ENCODE measurements at places on chromosomes 12 and 14. TPM values are rescaled to one million over a fixed set of nuclear protein-coding genes. Genes with fewer than 3 reads are reported as not detected.

RARG gene
- total RNA-seq = 47.4 TPM

DNA sequence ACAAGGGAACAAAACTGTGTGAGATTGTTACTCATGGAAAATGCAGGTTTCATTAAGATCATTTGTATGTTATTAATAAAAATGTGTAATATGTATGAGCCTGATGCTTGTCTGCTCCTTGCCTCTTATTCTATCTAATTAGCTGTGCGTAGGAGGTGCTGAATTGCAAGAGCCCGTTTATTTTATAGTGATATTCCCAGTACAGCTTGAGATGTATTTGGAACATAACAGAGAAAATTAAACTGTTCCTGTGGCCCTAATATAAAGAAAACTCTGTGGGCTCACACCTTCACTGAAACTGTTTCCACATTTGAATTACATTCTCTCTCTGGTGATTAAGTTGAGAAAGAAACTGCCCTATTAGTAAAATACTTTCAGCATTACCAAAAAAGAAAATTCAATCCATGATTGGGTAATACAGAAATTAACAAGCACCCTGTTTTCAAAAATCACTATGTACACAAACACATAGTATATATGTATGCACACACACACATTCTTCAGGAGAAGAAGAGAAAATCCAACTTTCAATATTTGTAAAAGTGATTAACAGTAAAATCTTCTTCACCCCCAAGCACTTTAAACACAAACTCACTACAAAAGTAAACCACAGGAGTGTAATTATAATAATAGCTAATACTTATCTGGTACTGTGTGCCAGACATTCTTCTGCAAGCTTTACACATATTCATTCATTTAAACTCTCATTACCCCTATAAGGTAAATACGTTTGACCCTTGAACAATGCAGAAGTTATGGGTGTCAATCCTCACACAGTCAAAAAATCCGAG is 233.2 kb downstream of the PHLDA1 start:
- DNase-seq = no peak
- no peaks in the 10 kb centered on the region for H3K36me3 ChIP-seq
- H3K27ac ChIP-seq = no peak overlapping the region
- H3K4me3 ChIP-seq = no peak overlapping the region
- H3K27me3 ChIP-seq = peaks cover 7% of the 10 kb centered on the region
- H3K4me1 ChIP-seq = no peaks in the 10 kb centered on the region

- H3K27ac ChIP-seq = no peak overlapping the region
- no peaks in the 10 kb centered on the region for H3K27me3 ChIP-seq
- H3K36me3 ChIP-seq = no peaks in the 10 kb centered on the region
- DNase-seq = no peak
Observed at GRCh38 chr14:31059152-31059924, 33.2 kb upstream of the STRN3 start.

GRCh38 chr12:45705404-45705803 is 24.1 kb upstream of the ARID2 start:
- no peak overlapping the region for H3K4me3 ChIP-seq
- no peaks in the 10 kb centered on the region for H3K36me3 ChIP-seq

DNA sequence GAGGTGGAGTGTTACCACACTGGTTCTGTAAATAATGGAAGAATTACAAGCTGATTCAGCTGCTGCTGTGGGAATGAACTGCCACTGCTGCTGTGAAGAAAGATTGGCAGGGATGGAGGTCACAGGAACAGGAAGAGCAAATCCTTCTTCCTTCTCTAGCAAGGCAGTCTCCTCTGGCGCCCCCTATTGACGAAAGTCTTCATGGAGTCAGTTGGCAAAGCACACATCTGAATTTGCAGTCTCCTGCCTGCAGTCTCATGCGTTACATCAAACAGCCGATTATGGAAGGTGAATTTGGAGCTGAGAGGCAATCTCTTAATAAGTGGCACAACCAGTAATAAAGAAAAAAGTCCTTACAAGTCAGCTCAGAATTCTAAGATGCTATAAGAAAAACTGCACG is 106.0 kb upstream of the TMTC1 start:
- H3K27ac ChIP-seq = no peak overlapping the region
- DNase-seq = peak; percentile 19
- H3K36me3 ChIP-seq = no peaks in the 10 kb centered on the region

OAS2 gene
- 327 TPM for total RNA-seq

GCH1 gene
- total RNA-seq = 68.7 TPM

- no peaks in the 10 kb centered on the region for H3K27me3 ChIP-seq
- H3K4me1 ChIP-seq = no peaks in the 10 kb centered on the region
- H3K36me3 ChIP-seq = no peaks in the 10 kb centered on the region
- DNase-seq = no peak
- H3K27ac ChIP-seq = no peak overlapping the region
Observed at GRCh38 chr12:85352016-85352415, 72.0 kb downstream of the ALX1 start.

DNA sequence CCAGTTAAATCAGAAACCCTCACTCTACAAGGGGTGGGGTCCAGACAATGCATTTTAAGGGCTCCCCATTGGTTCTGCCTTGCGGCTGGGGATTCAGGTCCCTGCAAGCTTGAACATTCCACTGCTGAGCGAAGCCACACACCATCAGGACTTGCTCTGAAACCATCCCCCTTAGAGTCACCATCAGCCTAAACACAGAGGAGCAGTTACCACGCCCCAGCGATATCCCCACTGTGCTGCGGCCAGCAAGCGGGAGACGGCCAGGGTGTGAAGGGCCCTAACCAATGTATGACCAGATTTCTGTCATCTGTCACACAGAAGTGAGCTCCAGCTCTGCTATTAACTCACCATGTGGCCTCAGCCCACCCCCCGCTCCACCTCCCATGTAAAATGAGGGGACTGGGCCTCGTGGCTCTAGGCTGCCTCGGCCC is 29.7 kb downstream of the CCDC88C start:
- no peak overlapping the region for H3K4me3 ChIP-seq
- no peak for DNase-seq
- H3K4me1 ChIP-seq = peaks cover 83% of the 10 kb centered on the region

- H3K27me3 ChIP-seq = no peaks in the 10 kb centered on the region
- no peak overlapping the region for H3K27ac ChIP-seq
- DNase-seq = no peak
- peaks cover 19% of the 10 kb centered on the region for H3K36me3 ChIP-seq
Observed at GRCh38 chr12:94405413-94406116, 54.1 kb downstream of the CEP83 start.

APOF gene
- total RNA-seq = not detected

DNA sequence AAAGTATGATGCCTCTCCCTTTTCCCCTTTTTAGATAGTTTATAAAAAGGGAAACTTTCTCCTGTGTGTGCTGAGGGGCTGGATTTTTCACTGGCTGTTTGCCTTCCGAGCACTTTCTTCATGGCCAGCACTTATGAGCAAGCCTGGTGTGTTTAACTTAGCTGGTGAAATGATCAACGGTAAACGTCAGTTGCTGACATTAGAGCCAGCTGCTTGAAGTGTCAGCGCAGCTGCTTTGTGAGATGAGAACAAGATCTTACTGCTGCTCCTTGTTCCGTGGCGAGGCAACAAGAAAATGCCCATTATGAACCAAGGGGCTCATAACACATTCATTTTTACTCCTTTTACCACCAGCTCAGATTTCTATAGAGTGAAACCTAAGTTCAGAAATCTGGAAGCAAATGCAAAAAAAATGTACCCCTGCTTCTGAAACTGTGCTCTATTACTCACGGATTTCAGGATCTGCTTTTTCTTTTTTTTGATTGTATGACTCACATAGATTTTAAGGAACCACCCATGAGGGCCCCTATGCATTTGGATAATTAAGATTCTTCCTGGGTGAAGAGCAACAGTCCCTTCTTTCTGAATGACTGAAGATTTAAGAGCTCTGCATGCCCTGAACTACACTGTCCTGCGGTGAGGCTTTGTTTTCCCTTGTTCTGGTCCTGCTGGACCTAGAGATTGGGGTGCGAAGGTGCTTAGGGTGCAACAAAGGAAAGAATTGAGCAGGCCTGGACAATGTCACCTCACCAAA is 74.3 kb upstream of the CPM start:
- peaks cover 10% of the 10 kb centered on the region for H3K27me3 ChIP-seq
- no peak overlapping the region for H3K4me3 ChIP-seq
- DNase-seq = no peak
- H3K36me3 ChIP-seq = no peaks in the 10 kb centered on the region

DNA sequence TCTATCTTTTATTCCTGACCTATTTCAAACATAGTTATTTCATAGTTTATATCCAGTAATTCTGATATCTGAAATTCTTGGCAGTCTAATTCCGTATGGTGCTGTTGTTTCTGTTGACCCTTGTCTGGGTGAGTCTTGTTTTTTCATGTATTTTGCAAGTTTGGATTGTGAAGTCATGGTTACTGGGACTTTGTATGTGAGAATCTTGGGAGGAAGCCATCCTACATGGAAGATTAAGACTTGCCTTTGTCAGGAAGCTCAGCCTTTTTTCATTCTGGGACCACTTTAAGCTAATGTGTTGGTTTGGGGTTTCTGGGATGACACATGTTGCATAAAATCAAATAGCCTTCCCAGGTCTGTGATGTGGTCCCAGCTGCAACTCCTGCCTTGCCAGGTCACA is 191.6 kb upstream of the E2F7 start:
- no peaks in the 10 kb centered on the region for H3K27me3 ChIP-seq
- H3K36me3 ChIP-seq = no peaks in the 10 kb centered on the region
- no peaks in the 10 kb centered on the region for H3K4me1 ChIP-seq
- H3K4me3 ChIP-seq = no peak overlapping the region
- no peak for DNase-seq
- H3K27ac ChIP-seq = no peak overlapping the region

LRRC10 gene
- total RNA-seq = not detected

- no peaks in the 10 kb centered on the region for H3K4me1 ChIP-seq
- H3K27ac ChIP-seq = no peak overlapping the region
- DNase-seq = no peak
- H3K4me3 ChIP-seq = no peak overlapping the region
Observed at GRCh38 chr14:59091404-59091803, 97.1 kb upstream of the DAAM1 start.

GRCh38 chr12:11688379-11688778 is 38.9 kb downstream of the ETV6 start:
- H3K36me3 ChIP-seq = peaks cover 16% of the 10 kb centered on the region
- H3K4me1 ChIP-seq = peaks cover 7% of the 10 kb centered on the region
- H3K27ac ChIP-seq = no peak overlapping the region
- DNase-seq = no peak
- H3K27me3 ChIP-seq = no peaks in the 10 kb centered on the region

GDF3 gene
- not detected for total RNA-seq

TAS2R46 gene
- total RNA-seq = 0.95 TPM

BICDL1 gene
- total RNA-seq = 44.6 TPM

GRCh38 chr12:104734541-104735095 is 223.5 kb downstream of the SLC41A2 start:
- no peak for DNase-seq
- no peak overlapping the region for H3K4me3 ChIP-seq
- H3K36me3 ChIP-seq = peaks cover 9% of the 10 kb centered on the region
- peak overlapping the region; percentile 16 for H3K27ac ChIP-seq

DNA sequence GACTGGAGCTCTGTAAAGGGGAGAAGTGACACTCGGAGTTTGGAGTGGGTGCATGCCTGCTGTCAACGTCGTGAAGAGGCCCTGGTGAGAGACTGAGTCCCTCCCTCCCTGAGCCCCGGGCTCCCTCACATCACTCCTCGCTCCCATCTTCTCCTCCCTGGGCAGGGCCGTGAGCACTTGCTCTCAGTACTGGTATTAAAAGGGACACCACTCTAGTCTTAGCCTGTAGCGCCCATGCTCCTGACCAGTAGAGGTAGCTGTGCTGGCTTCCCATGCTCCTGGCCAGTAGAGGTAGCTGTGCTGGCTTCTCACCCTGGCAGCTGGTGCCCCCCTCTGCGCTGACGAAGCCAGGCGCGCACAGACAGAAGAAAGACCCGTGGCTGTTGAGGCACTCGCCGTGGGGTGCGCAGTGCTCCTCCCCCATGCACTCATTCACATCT is 14.7 kb downstream of the ISCA2 start:
- H3K27ac ChIP-seq = no peak overlapping the region
- no peak overlapping the region for H3K4me3 ChIP-seq
- DNase-seq = no peak
- no peaks in the 10 kb centered on the region for H3K4me1 ChIP-seq

GTF2A1 gene
- 36.0 TPM for total RNA-seq

DNA sequence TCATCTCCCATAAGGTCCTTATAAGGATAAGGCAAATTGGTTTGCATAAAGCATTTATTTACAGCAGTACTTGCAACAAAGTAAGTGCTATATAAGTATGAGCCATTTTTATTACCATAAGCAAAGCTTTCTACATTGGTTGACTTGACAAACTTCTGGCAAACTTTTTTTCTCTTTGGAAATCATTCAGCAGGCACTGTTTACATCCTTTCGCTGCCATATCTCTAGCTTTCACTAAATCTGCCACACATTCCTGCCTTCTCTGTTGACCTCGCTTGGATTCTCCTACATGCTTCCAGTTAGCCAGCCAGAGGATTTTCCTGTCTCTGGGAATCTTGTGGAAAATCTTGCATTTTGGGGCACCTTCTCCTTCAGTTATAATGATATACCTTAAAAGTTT is 21.8 kb upstream of the HDAC7 start:
- DNase-seq = no peak
- H3K27me3 ChIP-seq = no peaks in the 10 kb centered on the region
- H3K4me1 ChIP-seq = peaks cover 23% of the 10 kb centered on the region
- no peak overlapping the region for H3K27ac ChIP-seq
- peaks cover 31% of the 10 kb centered on the region for H3K36me3 ChIP-seq

DNA sequence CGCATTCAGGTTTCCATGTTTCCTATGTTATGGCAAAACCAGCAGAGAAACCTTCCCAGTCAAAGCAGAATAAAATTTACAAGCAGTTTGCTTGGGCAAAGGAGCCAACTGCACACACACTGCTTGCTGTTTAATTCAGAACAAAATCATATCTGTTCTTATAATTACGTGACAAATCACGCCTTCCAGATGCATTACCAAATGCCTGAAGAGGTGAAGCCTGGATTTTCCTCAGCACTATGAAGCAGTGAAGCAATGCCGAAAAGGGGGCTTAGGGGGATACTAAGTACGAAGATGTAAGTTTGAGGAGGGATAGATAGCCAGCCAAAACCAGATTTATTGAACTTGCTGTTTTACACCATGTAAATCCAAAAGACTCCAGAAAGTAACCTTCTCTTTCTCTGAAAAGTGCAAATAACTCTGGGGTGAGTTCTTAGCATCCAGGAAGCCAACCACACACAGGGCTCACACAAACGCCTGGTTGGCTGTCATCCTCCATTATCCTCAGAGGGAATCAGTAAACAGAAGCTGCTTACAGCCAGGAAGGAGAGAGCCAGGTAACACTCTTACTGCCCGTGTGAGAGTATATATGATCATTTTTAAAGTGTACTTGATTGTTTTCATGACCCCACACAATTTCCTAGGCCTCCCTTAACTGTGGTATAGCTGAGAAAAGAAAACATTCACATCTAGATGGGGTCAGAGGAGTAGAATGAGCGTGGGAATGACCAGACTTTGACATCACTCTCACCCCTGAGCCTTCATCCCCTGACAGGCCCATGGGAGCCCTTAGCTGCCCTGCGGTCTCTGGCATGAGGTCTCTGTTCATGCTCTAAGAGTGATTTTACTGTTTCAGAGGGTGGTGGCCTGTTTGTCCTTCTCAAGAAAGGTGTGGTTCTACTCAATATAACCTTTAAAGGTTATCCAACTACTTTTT is 442.5 kb downstream of the EGLN3 start:
- no peak for DNase-seq
- no peak overlapping the region for H3K4me3 ChIP-seq
- H3K27ac ChIP-seq = no peak overlapping the region
- no peaks in the 10 kb centered on the region for H3K36me3 ChIP-seq
- H3K4me1 ChIP-seq = no peaks in the 10 kb centered on the region
- no peaks in the 10 kb centered on the region for H3K27me3 ChIP-seq

Data from activated CD4-positive, alpha-beta memory T cell treated with anti-CD3 and anti-CD28 coated beads, Interleukin-2, amount 10 ng/mL, durations not matched to agents 7 days and 5 days (primary cell).